ENCODE measurements at places on chromosomes 12 and 14. TPM values are rescaled to one million over a fixed set of nuclear protein-coding genes. Genes with fewer than 3 reads are reported as not detected.

Gene OR4E2
- not detected for total RNA-seq

Gene PTCSC3
- not detected for total RNA-seq

GRCh38 chr12:52865090-52865944 lies 16.5 kb upstream of the KRT78 start:
- DNase-seq: peak; percentile 75
- no peak overlapping the region for H3K27ac ChIP-seq
- no peaks in the 10 kb centered on the region for H3K4me1 ChIP-seq

- no peak overlapping the region for H3K4me3 ChIP-seq
- no peaks in the 10 kb centered on the region for H3K36me3 ChIP-seq
- no peak for DNase-seq
- no peaks in the 10 kb centered on the region for H3K27me3 ChIP-seq
- no peak overlapping the region for H3K27ac ChIP-seq
- peaks cover 8% of the 10 kb centered on the region for H3K4me1 ChIP-seq
Observed at GRCh38 chr14:68404146-68404527, 388.7 kb downstream of the ZFP36L1 start.

GRCh38 chr12:105600911-105601545 lies 270.5 kb downstream of the C12orf75 start:
- H3K4me3 ChIP-seq: no peak overlapping the region
- H3K27ac ChIP-seq: no peak overlapping the region
- peaks cover 6% of the 10 kb centered on the region for H3K27me3 ChIP-seq
- no peak for DNase-seq
- H3K36me3 ChIP-seq: peaks cover 1% of the 10 kb centered on the region

Measured in progenitor cell of endocrine pancreas (in vitro differentiated cells).